Karpas-422 (cell line): ENCODE measurements at places on chromosomes 3 and 15. TPM values are rescaled to one million over a fixed set of nuclear protein-coding genes. Genes with fewer than 3 reads are reported as not detected.

GRCh38 chr15:98350276-98350675, 298.1 kb upstream of the IGF1R start:
- H3K4me1 ChIP-seq = no peaks in the 10 kb centered on the region
- H3K27me3 ChIP-seq = no peaks in the 10 kb centered on the region
- DNase-seq = no peak
- H3K27ac ChIP-seq = no peak overlapping the region
- H3K4me3 ChIP-seq = no peak overlapping the region

DNA sequence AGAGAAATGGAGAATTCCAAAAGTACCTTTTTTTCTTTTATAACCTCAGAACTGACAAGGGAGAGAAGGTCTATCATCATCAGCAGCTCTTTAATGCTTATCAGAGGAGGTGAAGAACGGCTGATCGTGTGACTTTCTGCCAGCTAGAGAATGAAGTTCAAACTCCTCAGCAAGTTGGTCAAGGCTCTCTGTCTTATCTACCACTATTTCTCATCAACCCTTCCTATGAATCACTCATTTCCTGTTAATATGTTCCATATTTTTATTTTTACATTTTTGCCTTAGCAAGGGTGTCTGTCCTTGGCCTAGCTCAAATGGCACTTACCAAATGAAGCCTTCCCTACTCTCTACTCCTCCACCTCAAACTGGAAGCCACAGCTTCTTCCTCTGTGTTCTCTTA, 73.1 kb upstream of the TSPAN3 start:
- DNase-seq = no peak
- no peaks in the 10 kb centered on the region for H3K4me1 ChIP-seq
- H3K4me3 ChIP-seq = no peak overlapping the region
- H3K27me3 ChIP-seq = no peaks in the 10 kb centered on the region; the same call in 1 of the 2 replicates
- H3K27ac ChIP-seq = no peak overlapping the region

DNA sequence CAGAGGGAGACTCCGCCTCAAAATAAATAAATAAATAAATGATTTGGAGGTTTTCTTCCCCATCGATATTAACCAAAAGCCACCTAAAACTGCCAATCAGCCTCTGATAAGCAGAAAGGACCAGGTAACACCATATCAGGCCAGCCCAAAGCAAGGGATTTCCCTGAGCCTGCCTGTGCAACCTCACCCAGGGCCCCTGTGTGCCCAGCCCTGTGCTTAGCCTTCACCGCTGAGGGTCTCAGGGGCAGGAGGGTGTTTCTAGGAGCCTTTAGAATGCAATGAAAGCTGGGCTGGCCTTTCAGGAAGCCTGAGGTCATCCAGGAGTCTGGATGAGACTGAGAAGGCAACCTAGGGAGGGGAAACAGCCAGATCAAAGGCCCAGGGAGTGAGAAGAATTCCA, 35.4 kb downstream of the CYP11A1 start:
- H3K36me3 ChIP-seq = no peaks in the 10 kb centered on the region
- H3K27me3 ChIP-seq = no peaks in the 10 kb centered on the region
- peaks cover 12% of the 10 kb centered on the region for H3K4me1 ChIP-seq
- no peak for DNase-seq
- no peak overlapping the region for H3K4me3 ChIP-seq
- H3K27ac ChIP-seq = no peak overlapping the region

C2CD4B gene
- total RNA-seq = not detected in 2 replicates
